ENCODE measurements at places on chromosomes 7 and 10.

- no peak for DNase-seq
Observed at GRCh38 chr7:30502470-30503251, 2.0 kb downstream of the GGCT start.

DNA sequence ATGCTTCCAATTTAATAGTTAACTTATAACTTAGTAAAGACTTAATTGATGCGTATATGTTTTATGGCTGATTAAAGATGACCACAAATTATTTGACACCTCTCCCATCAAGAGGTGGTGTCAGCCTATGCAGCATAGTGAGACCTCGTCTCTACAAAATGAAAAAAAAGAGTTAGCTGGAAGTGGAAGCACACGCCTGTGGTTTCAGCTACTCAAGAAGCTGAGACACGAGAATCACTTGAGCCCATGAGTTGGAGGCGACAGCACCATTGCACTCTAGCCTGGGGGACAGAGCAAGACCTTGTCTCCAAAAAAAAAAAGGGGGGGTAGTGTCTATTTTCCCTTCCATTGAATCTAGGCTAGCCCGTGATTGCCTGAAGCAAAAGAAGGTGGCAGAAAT lies 99.1 kb upstream of the ABI1 start:
- DNase-seq = no peak

DNA sequence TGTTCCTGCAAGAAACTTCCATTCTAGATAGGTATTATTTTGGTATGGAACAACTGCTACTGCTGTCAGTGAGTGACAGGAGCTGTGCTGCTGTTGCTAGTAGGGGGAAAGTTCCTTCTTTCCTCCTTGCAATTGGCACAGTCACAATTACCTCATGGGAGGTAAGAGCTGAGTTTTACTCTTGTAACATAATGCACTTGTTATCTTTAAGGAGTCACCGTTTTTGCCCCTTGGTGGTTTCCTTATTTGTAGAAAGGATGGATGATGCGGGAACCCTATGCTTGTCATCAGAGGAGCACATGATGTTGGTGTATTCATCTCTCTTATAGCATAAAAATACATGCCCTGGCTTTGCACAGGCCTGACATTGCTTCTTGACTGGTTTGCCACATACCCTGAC lies 234.7 kb upstream of the NPY start:
- no peak for DNase-seq

DNA sequence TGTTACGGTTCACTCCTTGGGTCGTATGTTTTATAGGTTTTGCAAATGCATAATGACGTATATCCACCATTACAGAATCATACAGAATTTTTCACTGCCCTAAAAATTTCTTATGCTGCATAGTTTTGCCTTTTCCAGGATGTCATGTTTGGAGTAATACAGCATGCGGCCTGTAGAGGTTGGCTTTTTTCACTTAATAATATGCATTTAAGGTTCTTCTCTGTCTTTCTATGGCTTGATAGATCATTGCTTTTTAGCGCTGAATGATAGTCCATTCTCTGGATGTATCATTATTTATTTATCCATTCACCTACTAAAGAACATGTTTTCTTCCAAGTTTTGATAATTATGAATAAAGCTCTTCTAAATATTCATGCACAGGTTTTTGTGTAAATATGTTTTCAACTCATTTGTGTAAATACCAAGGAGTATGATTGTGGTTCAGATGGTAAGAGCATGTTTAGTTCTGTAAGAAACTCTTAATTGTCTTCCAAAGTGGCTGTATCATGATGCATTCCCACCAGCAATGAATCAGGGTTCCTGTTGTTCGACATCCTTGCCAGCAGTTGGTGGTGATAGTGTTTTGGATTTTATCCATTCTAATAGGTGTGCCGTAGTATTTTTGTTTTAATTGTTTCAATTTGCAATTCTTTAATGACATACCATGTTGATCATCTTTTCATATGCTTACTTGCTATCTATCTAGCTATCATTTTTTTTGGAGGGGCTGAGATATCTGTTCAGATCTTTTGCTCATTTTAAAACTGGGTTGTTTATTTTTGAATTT lies 531.2 kb upstream of the GHITM start:
- DNase-seq = no peak

DNA sequence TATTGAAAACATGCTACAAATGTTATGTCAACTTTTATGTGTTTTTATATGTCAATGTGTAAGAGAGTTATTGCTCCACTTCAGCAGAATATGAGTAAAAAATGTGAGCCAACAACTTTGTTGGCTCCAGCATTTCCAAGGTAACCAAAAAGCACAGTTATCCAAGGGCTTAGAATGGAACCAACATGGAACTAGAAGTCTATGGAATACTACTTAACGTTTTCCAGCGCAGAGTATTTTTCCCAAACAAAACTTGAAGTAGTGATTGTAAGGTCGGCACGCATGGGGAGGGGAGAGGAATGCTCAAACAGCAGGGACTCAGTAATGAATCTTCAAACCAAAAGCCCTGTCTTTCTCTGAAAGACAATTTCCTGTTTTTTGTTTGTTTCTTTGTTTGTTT lies 45.0 kb upstream of the TSPAN13 start:
- no peak for DNase-seq

DNA sequence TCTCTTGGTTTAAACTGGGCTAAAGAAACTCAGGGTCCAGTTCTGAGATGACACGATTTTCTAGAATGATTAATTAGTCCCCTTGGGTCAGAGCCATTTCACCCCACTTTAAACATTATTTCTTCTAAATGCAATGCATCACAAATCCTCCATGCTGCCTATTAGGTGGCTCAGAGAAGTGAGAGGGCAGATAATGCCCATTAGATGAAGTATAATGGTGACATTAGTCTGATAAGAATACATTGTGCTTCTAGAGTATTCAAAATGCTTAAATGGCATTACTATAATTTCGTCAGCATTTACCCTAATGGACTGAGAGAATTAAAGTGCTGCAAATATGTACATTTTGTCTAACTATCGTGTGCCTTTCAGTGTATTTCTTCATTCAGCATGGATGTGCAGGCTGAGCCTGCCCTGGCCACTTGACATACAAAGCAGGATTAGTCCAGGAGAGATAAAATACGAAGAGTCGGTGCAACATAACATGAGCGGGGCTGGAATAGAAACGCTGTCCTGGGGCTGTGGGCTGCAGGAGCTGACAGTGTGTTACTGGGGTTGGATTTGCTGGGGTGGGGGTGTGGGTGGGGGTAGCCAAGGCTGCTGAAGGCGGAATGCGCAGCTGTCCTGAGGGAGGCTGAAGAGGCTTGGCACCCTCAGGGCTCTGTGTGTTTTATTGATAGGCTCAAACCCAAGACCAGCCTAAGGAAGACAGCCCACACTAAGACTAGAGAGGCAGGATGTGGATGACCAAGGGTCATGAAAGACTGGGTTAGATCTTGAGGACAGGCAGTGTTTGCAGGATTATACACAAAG lies 52.8 kb upstream of the KLF6 start:
- no peak for DNase-seq

GRCh38 chr7:36777855-36778254 lies 53.6 kb upstream of the AOAH start:
- no peak for DNase-seq

DNA sequence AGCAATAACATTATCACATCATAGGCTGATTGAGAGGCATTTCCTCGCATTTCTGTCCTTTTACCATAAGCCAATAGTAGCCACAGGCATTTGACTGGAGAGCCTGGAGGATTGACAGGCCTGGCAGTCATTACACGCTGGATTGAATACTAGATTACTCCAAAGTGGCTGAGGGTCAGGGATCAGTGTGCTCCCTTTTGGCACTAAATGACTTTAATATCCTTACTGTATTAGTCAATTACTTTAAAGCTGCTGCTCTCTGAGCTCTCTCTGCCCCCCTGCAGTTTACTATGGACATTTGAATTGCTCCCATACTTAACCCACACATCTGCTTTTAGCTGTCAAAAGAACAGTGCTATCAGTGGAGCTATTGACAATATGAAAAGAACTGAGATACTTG lies 302.0 kb downstream of the TFEC start:
- no peak for DNase-seq

GRCh38 chr7:50762337-50762736 lies 20.4 kb downstream of the GRB10 start:
- DNase-seq = no peak

GRCh38 chr10:13593535-13593934 lies 6.8 kb downstream of the PRPF18 start:
- no peak for DNase-seq

DNA sequence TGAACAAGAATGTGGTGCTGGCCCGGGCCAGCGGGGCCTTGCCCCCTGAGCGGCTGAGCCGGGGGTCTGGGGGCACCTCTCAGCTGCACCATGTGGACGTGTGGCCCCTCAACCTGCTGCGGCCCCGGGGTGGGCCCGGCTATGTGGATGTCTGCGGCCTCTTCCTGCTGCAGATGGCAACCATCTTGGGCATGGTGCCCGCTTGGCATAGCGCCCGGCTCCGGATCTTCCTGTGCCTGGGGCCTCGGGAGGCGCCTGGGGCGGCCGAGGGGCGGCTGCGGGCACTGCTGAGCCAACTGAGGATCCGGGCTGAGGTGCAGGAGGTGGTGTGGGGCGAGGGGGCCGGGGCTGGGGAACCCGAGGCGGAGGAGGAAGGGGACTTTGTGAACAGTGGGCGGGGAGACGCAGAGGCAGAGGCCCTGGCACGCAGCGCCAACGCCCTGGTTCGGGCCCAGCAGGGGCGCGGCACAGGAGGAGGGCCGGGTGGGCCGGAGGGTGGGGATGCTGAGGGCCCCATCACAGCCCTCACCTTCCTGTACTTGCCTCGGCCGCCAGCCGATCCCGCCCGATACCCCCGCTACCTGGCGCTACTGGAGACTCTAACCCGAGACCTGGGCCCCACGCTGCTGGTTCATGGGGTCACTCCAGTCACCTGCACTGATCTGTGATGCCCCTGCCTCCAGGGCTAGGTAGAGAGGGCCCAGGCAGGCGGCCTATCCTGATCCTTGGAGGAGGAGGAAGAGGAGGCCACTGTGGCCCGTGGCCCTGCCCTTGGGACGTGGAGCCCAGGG lies 1.1 kb upstream of the TRIP6 start:
- DNase-seq = peak; percentile 87

- DNase-seq = no peak
Observed at GRCh38 chr7:55065079-55065478, 46.3 kb downstream of the EGFR start.

DNA sequence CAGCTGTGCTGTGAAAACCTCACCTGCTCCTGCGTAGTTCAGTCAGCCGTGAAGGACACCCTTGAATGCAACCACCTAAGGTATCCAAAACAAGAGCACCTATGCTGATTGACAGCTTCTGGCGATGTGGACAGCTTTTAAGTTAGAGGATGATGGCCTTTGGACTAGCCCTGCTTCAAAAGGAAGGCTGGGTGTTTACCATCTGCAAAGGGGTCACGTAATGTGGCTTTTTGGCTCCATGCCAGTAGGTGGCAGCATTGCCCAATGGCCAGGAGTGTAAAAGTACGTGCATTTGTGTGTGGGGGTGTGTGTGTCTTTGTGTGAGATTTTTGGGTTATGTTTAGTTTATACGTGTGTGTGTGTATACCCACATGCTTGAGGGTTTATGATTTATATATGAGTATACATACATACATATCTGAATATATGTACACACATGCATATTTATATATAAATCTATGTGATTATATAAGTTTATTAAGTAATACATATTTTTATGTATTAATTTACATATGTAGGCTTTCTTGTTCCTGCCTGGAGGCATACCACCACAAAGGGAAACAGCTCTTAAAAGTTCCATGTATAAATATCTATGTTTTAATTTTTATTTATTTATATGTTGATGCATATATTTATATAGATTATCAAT lies 236.3 kb upstream of the ANKRD30A start:
- peak; percentile 37 for DNase-seq

GRCh38 chr10:22623633-22624253 lies 90.6 kb downstream of the PIP4K2A start:
- DNase-seq = no peak

DNA sequence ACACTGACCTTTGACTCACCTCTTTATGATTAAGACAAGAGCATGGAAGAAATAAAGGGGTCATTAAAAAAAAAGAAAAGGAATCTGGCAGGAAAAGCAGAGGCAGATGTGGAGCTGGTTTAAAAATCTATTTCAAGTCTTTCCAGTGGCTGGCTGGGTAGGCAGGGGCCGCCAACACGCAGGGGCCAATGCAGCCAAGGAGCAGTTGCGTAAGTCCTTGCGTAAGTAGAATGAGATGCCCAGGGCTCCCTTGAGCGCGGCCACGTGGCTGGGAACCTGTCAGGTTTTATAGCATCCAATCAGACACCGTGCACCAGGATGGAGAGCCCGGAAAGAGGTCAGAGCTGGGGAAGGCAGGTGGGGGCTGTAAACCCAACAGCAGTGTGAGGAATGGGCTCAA lies 123.8 kb upstream of the INSYN2A start:
- no peak for DNase-seq

DNA sequence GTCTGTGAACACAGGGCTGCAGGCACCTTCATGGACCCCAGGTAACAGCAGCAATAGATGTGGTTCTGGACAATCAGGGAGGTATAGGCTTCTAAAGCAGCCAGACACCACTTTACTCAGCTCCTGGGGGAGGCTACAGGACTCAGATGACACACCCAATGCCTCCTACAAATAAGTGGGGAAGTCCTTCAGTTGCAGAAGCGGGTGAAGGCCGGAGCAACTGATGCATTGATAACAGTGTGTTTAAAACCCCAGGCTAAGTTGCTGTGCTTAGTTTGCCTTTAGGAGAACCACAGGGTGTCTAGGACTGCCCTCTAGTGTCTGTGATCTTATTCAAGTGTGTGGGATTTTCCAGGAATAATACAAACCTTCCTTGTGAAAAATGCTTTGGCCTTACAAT lies 5.9 kb upstream of the ITGA8 start:
- DNase-seq = peak; percentile 77

DNA sequence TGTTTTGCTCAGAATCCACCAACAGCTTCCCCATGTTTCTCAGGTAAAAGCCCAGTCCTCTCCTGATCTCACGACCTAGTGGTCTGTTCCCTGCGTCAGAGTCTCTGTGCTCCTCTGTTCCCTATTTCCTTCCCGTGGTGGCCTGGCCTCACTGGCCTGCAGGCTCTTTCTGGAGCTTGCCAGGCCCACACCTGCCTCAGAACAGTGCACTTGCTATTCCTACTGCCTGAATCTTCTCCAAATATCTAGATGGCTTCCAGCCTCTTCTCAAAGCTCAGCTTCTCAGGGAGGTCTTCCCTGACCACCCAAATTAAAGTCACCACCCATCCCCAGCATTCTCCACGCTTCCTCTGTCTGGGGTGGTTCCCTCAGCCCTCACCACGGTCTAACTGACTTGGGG lies 165.3 kb downstream of the USP6NL start:
- DNase-seq = no peak
